ENCODE measurements at places on chromosomes 5 and 9.

GRCh38 chr5:25568989-25569625 lies 924.3 kb upstream of the CDH10 start:
- no peaks in the 10 kb centered on the region for H3K27me3 ChIP-seq
- H3K4me3 ChIP-seq = no peak overlapping the region
- no peaks in the 10 kb centered on the region for H3K4me1 ChIP-seq
- H3K27ac ChIP-seq = no peak overlapping the region

GRCh38 chr9:77841739-77842386 lies 189.7 kb downstream of the GNAQ start:
- H3K4me1 ChIP-seq = peaks cover 34% of the 10 kb centered on the region
- H3K27me3 ChIP-seq = no peaks in the 10 kb centered on the region
- no peak for DNase-seq
- no peak overlapping the region for H3K27ac ChIP-seq
- no peak overlapping the region for H3K4me3 ChIP-seq
- H3K36me3 ChIP-seq = no peaks in the 10 kb centered on the region

GRCh38 chr9:130111786-130112537 lies 58.3 kb downstream of the GPR107 start:
- H3K36me3 ChIP-seq = peaks cover 27% of the 10 kb centered on the region
- H3K4me1 ChIP-seq = no peaks in the 10 kb centered on the region
- H3K4me3 ChIP-seq = no peak overlapping the region
- H3K27me3 ChIP-seq = no peaks in the 10 kb centered on the region

DNA sequence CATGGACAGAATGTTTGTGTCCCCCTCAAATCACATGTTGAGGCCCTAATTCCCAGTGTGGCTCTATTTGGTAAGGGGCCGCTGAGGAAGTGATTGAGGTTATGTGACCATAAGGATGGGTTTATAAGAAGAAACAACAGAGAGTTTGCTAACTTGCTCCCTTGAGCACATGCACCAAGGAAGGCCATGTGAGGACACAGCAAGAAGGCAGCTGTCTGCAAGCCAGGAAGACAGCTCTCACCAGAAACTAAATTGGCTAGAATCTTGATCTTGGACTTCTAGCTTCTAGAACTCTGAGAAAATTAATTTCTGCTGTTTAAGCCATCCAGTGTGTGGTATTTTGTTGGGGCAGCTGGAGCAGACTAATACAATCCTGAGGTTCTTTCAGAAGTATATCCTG lies 35.2 kb upstream of the CDC42SE2 start:
- no peak overlapping the region for H3K4me3 ChIP-seq
- H3K27me3 ChIP-seq = no peaks in the 10 kb centered on the region
- no peaks in the 10 kb centered on the region for H3K4me1 ChIP-seq

GRCh38 chr9:81689343-81690175 lies at the start of gene TLE1:
Gene TLE1, minus strand, starts transcription at chr9:81689547. Its CDS starts 1,307 bp downstream, at chr9:81688240.
- H3K4me1 ChIP-seq = peaks cover 26% of the 10 kb centered on the region
- DNase-seq = peak; percentile 100
- peak within 1 kb of the TSS; percentile 95 for H3K4me3 ChIP-seq

- no peak for DNase-seq
- no peak overlapping the region for H3K4me3 ChIP-seq
- H3K36me3 ChIP-seq = peaks cover 40% of the 10 kb centered on the region
- no peaks in the 10 kb centered on the region for H3K4me1 ChIP-seq
- no peaks in the 10 kb centered on the region for H3K27me3 ChIP-seq
These were observed 11.4 kb downstream of the PCDHGA12 start for GRCh38 chr5:141441571-141442170.

- H3K27me3 ChIP-seq = no peaks in the 10 kb centered on the region
- H3K4me3 ChIP-seq = no peak overlapping the region
- no peaks in the 10 kb centered on the region for H3K4me1 ChIP-seq
- DNase-seq = no peak
- H3K36me3 ChIP-seq = no peaks in the 10 kb centered on the region
These were observed 39.6 kb downstream of the KCNT1 start for GRCh38 chr9:135741276-135742219.

Measured in tibial artery (tissue), 4 donors.